ENCODE measurements at places on chromosomes 12 and 14.
A peak's percentile ranks its signal among the peaks of the same experiment; 100 is the strongest.

DNA sequence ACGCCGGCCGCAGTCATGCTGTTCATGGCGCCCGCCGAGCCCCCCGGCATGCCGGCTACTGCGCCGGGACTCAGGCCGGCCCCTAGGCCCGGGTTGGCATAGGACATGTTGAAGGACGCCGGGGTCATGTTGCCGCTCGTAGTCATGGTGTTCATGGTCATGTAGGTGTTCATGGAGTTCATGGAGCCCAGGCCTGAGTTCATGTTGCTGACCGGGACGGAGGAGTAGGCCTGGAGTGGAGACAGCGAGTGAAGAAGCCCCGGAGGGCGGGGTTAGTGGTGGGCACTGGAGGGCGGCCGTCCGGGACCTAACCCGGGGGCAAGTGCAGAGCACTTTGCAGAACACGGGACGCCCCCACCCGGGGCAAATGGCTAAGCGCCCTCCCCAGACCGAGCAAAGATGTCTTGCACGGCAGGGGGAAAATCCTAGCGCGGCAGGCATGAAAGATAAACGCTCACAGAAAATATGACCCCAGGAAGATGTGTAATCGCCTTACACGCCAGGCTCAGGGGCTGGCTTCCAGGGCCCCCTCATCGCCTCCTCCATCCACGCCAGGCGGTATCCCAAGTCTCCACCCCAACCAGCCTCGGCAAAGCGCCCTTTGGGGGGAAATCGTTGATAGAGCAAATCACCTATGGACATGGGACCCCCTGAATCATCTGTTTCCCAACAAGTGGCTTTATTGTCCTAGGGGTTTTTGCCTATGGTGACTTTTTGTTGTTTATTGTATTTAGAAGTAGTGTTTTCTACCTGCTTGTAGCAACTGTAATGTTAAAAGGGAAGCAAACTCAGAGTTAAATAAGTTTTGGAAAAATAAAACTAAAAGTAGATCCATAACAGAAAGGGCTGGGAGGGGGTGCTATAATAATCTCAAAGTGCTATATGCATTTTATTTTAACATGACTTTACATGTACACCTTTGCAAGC is 2.3 kb downstream of the FOXA1 start:
- H3K36me3 ChIP-seq = no peaks in the 10 kb centered on the region
- peak overlapping the region; percentile 67 for H3K4me3 ChIP-seq

DNA sequence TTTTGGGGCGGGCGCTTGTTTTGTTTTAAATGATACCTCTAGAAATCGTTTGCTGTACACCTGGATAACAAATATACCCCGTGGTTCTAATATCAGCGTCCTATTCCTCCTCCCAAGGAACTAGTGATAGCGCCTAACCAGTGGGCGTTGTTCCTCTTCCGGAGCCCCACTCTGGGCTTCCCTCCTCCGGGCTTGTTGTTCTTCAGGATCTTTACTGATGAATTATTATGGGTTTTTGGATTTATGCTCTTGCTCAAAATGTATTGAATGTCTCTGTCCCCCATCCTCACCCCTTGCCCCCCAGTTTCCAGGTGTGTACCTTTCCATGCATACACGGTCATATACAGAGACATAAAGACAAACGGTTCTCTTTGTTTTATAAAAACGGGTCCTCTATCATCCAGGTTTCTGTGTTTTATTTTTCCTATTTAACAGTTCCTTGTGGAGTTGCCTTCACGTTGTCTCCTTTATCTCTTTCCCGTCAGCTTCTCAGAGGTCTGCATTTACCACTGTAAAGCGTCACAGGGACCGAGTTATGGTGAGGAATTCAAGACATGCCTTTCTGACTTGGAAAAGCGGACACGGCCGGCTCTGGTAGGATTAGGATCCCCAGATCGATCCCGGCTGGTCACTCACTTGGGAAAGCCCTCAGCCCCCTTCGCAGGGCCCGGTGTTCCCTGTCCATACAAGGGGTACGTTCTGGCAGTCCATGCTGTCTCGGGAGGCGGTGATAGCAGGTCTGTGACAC is 655 bp upstream of the PLEKHG3 start:
- peak overlapping the region; percentile 86 for H3K27ac ChIP-seq
- peaks cover 11% of the 10 kb centered on the region for H3K27me3 ChIP-seq
- peaks cover 75% of the 10 kb centered on the region for H3K4me1 ChIP-seq
- no peaks in the 10 kb centered on the region for H3K36me3 ChIP-seq
- DNase-seq = no peak

- H3K27me3 ChIP-seq = no peaks in the 10 kb centered on the region
- DNase-seq = peak; percentile 75
- no peak overlapping the region for H3K4me3 ChIP-seq
- no peaks in the 10 kb centered on the region for H3K36me3 ChIP-seq
Observed at GRCh38 chr12:107402041-107403022, 283.3 kb upstream of the PWP1 start.

- H3K4me1 ChIP-seq = peaks cover 68% of the 10 kb centered on the region
- H3K27me3 ChIP-seq = no peaks in the 10 kb centered on the region
- DNase-seq = no peak
Observed at GRCh38 chr14:100388103-100389054, 65.2 kb downstream of the SLC25A47 start.

- H3K4me1 ChIP-seq = no peaks in the 10 kb centered on the region
- no peak overlapping the region for H3K27ac ChIP-seq
- no peak overlapping the region for H3K4me3 ChIP-seq
- no peaks in the 10 kb centered on the region for H3K27me3 ChIP-seq
- H3K36me3 ChIP-seq = no peaks in the 10 kb centered on the region
- DNase-seq = no peak
Observed at GRCh38 chr12:46948936-46949545, 123.2 kb upstream of the SLC38A4 start.

GRCh38 chr14:95044463-95045105 is 112.7 kb downstream of the DICER1 start:
- no peaks in the 10 kb centered on the region for H3K27me3 ChIP-seq
- DNase-seq = no peak
- no peaks in the 10 kb centered on the region for H3K36me3 ChIP-seq

GRCh38 chr12:105910030-105910429 is 228.7 kb downstream of the NUAK1 start:
- H3K4me3 ChIP-seq = no peak overlapping the region
- H3K27ac ChIP-seq = no peak overlapping the region
- H3K4me1 ChIP-seq = no peaks in the 10 kb centered on the region
- DNase-seq = no peak
- no peaks in the 10 kb centered on the region for H3K36me3 ChIP-seq

- peaks cover 34% of the 10 kb centered on the region for H3K4me1 ChIP-seq
- H3K36me3 ChIP-seq = peaks cover 15% of the 10 kb centered on the region
- no peak overlapping the region for H3K4me3 ChIP-seq
- no peak for DNase-seq
Observed at GRCh38 chr14:105347587-105347968, 33.0 kb downstream of the PACS2 start.

- no peak overlapping the region for H3K27ac ChIP-seq
- DNase-seq = no peak
- H3K4me3 ChIP-seq = no peak overlapping the region
- H3K4me1 ChIP-seq = no peaks in the 10 kb centered on the region
- H3K36me3 ChIP-seq = peaks cover 96% of the 10 kb centered on the region
Observed at GRCh38 chr14:96303981-96304380, 48.0 kb downstream of the BDKRB1 start.

DNA sequence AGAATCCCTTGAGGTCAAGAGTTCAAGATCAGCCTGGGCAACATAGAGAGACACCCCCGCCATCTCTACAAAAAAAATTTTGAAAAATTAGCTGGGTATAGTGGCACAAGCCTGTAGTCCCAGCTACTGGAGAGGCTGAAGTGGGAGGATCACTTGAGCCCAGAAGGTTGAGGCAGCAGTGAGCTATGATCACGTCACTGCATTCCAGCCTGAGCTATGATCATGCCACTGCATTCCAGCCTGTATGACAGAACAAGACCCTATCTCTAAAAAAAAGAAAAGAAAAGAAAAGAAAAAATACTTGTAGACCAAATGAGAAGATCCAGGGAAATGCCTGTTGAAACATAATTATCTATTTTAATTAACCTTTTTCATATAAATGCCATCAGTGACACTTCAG is 93.8 kb upstream of the MDM1 start:
- no peaks in the 10 kb centered on the region for H3K27me3 ChIP-seq
- no peaks in the 10 kb centered on the region for H3K36me3 ChIP-seq
- H3K27ac ChIP-seq = no peak overlapping the region
- no peak overlapping the region for H3K4me3 ChIP-seq
- no peaks in the 10 kb centered on the region for H3K4me1 ChIP-seq

GRCh38 chr12:112488257-112488876 is 69.6 kb downstream of the PTPN11 start:
- DNase-seq = no peak
- H3K27me3 ChIP-seq = no peaks in the 10 kb centered on the region
- H3K4me3 ChIP-seq = no peak overlapping the region

DNA sequence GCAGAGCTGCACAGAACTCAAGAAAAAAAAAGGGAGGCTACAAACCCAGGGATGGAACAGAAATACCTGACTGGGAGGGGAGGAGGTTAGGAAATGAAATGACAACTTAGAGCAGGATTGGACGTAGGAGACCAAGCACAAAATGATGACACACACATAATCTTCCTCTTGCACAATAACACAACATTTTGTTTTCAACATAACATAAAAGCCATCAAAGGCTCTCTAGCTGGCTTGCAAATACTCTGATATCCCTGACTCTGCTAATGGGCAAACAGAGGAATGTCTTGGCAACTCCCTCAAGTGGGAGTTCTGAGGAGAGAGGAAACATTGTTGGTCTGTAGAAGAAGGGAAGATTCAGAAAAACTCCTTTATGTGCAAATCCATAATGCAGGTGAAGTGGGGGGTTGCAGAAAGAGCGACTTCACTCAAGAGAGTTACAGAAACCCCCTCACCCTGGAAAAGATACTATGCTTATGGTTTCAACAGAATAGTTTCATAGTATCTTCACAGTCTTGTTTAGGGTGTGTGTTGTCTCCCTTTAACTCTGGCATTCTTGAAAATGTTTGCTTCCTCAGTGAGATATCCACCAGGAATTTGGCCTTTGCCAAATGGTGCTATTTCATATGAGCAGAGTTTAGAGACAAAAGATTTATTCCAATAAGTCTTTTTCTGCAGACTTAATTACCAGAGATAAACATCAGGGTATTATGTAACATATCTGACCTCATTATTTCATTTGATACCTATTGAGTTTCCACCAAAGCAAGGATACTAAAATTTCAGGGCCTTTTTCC is 43.8 kb upstream of the LTBP2 start:
- H3K27ac ChIP-seq = peak overlapping the region; percentile 35
- DNase-seq = no peak
- H3K4me3 ChIP-seq = no peak overlapping the region
- no peaks in the 10 kb centered on the region for H3K27me3 ChIP-seq
- peaks cover 47% of the 10 kb centered on the region for H3K36me3 ChIP-seq

- no peaks in the 10 kb centered on the region for H3K27me3 ChIP-seq
- no peak overlapping the region for H3K27ac ChIP-seq
- H3K4me3 ChIP-seq = no peak overlapping the region
- H3K36me3 ChIP-seq = no peaks in the 10 kb centered on the region
- H3K4me1 ChIP-seq = no peaks in the 10 kb centered on the region
- DNase-seq = no peak
Observed at GRCh38 chr12:43362910-43363694, 188.9 kb downstream of the ADAMTS20 start.

All from stomach (tissue), 19 donors.